Muscle of arm (tissue), 14 donors: ENCODE measurements at places on chromosomes 3 and 15.

DNA sequence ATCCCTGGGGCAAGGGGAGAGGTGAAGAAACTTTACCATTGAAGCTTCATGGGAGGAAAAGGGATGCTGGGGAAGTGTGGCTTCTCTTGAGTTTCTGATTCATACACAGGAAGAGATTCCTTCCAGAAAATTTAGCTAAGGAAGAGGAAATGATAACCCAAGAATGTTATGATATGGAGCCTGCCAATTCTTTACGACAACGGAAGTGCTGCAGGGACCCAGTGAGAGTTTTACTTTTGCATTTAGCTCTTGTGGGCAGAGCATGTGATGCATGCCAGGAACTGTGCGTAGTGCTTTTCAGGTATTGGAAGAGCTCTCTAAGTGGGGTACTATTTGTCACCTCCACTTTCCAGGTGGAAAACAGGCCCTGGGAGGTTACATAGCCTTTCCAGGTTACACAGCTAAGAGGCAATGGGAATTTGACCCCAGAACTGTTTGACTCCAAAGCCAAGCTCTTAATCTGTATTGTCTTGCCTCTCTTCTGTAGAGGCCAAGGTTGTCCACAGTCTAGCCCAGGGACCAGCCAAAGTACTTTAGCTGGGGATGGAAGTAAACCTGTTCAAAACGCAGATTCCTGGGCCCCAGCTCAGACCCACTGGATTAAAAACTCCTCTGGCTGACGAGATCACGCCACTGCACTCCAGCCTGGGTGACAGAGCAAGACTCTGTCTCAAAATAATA is 23.0 kb downstream of the CMTM7 start:
- DNase-seq: no peak

GRCh38 chr15:71136159-71136783 is 21.0 kb downstream of the THSD4 start:
- no peak for DNase-seq

- DNase-seq: peak; percentile 82
Measured at GRCh38 chr3:56251343-56251945, 216.8 kb downstream of the ERC2 start.

DNA sequence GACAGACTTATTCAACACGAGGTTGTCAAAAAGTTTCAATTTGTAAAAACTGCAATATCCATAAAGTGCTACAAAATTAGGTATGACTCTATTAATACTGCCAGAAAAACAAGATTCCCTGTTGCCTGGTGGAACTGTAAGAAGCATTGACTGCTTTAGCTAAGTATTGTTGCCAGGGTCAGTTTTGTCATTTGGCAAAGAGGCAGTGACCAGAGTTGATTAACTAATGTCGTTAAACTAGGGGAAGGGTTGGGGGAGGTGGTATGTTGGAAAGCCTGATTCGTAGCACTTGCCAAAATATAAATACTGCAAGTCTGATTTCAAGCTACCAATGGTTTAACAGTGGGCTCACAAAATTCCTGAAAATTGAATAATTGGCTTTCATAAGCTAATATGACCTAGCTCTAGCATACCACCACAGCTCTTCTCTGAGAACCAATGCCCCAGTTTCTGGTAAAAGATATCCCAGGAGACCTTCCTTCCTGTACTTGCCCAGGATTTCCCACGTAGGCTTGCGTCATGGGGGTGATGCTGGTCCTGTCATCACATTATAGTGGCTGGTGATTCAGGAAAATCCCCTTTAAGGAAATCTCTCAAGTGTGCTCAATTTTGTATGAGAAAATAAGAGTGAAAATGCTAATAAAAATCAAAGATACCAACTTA is 266.4 kb upstream of the TBC1D5 start:
- DNase-seq: no peak

DNA sequence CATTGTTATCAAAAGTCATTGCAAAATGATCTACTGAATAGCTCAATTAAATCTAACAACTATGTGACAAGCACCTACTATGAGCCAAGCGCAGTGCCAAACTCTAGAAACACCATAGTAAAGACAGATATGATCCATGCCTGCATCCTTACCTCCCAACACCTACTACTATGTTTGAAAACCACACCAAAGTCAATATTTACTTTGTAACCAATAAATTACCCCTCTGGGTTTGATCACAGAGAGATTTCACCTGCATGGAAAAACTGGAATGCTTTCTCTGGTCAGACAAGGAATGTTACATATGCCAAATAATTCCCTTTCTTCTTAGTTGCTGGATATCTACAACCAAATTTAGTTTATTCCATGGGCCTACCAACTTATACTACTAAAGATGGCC is 422.2 kb downstream of the FHIT start:
- DNase-seq: no peak

DNA sequence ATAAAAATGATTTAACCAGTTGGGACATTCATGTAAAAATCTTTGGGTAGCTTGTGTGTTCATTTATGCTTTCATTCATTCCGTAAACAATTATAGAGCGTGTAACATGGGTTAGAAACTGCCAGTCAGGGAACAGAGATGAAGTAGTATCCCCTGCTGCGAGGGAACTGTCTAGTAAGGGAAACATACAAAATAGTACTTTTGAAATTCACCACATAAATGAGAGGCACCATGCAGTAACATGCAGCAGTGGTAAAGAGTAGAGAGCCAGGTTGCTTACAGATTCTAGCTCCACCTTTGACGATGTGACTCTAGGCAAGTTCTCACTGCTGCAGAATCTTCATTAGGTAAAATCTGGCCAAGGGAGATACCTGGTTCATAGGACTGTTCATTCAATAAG is 938 bp downstream of the DZIP3 start:
- DNase-seq: peak; percentile 3

GRCh38 chr3:44400771-44401170 is 62.2 kb downstream of the TCAIM start:
- no peak for DNase-seq

DNA sequence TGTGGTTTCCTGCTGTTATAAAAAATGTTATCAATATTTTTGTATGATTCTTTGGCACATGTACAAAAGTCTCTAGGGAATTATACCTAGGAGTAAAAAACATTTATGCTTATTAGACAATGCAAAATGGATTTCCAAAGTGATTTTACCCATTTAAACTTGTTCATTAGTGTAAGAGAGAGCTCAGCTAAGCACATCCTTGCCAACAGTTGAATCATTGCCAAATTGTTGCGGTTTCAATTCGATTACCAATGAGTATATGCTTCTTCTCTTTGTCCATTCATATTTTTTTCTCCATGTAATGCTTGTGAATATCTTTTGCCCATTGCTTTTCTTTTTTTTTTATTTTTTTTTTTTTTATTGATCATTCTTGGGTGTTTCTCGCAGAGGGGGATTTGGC is 17.2 kb downstream of the CASR start:
- no peak for DNase-seq

DNA sequence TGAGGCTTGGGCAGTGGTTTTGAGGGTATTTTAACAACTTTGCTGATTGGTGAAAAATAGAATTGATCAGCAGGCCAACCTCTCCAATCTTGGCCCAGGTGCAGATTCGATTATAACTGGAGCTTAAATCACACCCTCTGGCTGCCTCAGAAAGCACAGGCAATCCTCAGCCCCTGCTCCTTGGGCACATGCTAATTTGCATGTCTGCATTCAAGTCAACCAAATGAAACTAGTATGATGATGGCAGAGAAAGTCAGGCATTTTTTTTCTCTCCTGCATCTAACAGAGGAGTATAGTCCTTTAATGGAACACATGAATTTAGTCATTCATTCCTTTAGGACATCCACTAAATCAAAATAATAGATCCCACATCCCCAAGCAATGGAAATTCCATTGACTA is 16.8 kb upstream of the NMNAT3 start:
- DNase-seq: no peak

GRCh38 chr15:71323584-71323983 is 208.3 kb downstream of the THSD4 start:
- no peak for DNase-seq

- DNase-seq: no peak
Measured at GRCh38 chr3:128846486-128846891, 32.9 kb upstream of the ACAD9 start.

DNA sequence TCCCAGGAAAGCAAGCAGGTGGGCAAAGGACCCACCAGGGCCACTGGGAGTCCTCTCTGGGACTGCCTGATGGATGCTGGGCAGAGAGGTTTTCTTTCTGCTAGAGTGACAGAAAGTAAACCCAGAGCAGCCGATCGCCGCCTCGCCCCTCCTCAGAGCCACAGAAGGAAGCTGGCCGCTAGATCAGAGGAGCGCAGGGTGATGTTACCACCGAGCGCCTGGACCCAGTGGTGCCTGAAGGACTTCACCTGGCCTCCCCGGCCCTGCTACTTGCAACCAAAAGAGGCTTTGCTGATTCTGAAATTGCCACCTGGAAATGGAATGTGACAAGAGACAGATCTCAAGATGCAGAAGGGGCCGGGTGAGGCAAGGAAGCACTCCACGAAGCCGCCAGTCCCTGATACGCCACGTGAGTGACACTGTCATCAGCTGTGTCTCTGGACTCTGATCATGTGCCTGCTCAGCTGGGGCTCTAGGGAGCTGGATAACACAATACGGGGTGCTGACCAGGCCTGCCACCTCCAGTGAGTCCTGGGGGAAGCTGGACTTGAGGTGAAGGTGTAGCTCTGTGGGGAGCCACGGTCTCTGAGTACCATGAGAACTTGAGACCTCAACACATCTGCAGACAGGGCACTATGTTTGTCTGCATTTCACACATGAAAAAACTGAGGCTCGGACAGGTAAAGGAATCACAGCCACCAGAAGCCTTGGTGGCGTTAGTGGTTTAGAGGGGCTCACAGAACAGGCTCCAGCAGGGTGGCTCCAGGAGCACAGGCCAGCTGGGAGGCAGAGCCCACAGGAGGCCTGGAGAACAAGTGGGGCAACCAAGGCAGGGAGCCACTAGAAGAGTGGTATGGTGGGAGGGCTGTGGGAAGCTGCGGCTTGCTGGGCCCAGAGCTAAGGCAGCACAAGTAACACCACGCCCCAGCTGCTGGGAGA is 137.9 kb upstream of the PRR20G start:
- no peak for DNase-seq

DNA sequence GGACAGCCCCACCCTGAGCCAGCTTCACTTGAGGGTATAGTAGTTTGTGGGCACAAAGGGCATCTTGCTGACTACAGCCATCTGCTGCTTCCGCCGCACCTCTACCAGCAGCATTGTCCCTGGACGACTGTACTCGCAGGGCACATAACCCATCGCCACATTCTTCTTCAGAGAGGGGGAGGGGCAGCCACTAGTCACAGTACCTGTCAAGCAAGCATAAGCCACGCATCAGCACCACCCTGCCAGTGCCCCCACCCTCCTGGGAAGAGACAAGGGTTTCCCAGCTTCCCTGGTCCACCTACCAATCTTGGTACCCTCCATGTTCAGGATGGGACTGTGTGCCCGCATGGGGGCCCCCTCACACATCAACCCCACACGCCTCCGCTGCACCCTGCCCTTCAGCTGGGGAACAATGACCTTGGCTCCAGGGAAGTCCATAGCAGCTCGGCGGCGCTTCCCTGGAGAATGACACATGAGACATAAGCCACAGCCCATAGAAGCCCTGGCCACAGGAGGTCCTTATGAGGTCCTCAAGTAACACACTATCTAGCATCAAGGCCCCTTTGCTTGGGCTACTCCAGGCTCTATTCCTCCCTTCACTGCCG is 4.7 kb downstream of the AMT start:
- DNase-seq: no peak

DNA sequence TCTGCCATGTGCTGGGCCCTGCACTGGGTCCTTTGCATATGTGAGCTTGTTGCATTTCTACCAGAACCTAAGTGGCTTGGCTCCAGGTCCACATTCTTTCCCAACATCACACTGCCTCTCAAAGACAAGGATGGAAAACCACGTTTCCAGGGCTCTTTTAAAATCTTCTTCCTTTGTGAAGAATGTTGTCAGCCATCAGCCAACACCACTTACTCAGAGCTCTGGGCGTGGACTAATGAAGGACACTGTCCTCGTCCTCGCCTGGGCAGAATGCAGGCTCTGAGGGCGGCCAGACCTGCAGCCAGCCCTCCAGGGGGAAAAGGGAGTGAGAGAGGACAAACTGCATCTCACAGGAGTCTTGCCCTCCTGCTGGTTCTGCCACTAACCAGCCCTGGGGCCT is 49.7 kb downstream of the MAGEF1 start:
- no peak for DNase-seq

- no peak for DNase-seq
Measured at GRCh38 chr3:65048151-65048550, 360.4 kb upstream of the ADAMTS9 start.

DNA sequence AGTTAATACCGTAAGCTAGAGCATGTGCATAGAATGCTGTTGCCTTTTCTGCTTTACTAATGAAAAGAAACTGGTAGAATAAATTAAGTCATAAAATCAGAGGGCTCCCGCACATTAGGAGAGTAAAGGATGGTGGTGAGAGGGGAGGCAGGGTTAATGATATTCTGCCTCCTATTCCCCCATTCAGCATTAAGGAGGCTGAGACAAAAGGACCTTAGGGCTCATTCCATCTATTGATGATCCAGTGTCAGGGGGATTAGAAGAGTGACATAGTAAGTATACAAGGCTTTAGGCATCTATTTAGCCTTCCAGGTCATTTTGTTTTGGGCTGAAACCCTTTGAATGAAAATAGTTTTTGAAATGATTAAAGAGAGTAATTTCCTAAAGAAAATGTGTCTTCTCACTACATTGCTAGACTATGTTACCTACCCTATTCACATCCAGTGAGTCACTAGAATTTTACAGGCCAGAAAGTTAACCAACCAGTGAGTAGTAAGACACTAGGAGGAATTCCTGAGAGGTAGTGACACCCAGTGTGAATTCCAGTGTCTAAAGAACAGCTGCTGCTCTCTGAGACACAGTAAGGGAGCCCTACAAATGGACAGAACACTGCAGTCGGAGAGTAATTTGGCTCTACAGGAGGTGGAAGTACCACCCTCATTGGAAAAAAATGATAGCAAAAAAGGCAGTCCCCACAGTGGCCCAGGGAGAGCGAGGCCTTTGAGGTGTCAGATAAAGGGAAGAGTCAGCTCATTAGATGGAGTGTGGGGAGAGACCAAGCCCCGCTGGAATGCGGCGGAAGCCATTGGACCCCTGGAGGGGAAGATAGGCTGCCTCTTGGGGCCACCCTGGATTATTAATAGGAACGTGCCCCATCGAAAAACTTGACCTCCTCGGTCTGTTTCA is 67.6 kb downstream of the TUSC7 start:
- DNase-seq: no peak

- no peak for DNase-seq
Measured at GRCh38 chr3:31002730-31003129, 108.3 kb upstream of the GADL1 start.

- DNase-seq: no peak
Measured at GRCh38 chr3:148464246-148464645, 233.5 kb upstream of the AGTR1 start.
